ENCODE measurements at places on chromosomes 11 and 22. TPM values are rescaled to one million over a fixed set of nuclear protein-coding genes. Genes with fewer than 3 reads are reported as not detected.

- DNase-seq = no peak
Observed at GRCh38 chr11:44737245-44738085, 10.7 kb downstream of the TSPAN18 start.

DNA sequence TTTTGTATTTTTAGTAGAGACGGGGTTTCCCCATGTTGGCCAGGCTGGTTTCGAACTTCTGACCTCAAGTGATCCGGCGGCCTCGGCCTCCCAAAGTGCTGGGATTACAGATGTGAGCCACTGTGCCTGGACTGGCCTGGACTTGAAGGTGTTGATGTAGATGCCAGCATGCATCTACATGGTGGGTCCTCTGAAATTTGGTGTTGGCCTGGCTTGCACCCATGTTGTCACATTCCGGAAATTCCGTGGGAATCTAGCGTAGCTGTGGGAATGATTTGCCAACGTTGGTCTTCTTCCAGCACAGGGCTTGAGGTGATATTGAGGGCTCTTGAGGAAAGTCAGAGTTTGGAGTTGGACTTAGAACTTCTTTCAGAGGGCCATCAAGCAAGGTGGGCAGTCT lies 6.5 kb downstream of the PACS1 start:
- no peak for DNase-seq

GRCh38 chr11:61290905-61291690 lies 4.0 kb downstream of the VWCE start:
- DNase-seq = peak; percentile 26

DNA sequence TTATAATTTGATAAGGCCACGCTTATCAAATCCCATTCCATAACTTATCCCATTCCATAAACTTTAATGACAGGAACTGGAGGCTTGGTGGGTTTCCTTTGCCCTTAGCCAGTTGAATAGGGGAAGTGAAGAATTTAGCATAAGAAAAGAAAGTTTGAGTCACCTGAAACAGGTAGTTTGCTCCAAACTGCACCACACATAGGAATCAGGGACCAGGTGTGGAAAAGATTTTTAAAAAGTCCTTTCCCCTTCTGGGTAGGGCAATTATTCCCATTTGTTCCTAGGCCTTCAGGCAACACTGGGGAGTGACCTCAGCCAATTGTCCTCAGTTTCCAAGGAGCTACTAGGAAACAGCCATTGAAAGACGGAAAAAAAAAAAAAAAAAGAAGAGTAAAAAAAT lies 525.7 kb upstream of the CNTN5 start:
- no peak for DNase-seq

- peak; percentile 54 for DNase-seq
Observed at GRCh38 chr22:19149047-19149883, 827 bp downstream of the GSC2 start.

The LRRC56 gene
- total RNA-seq = 1.2 TPM

The NOL12 gene
- total RNA-seq = 31.3 TPM

The SLC43A1 gene
- 53.9 TPM for total RNA-seq

The NAV2 gene
- 1.8 TPM for total RNA-seq
